ENCODE measurements at places on chromosomes 1 and 21.

- no peak for DNase-seq
Measured at GRCh38 chr21:46112725-46113215, 14.9 kb downstream of the COL6A2 start.

GRCh38 chr1:31576201-31576669 lies at the start of gene TINAGL1:
Gene TINAGL1 (plus strand): TSS chr1:31576515. CDS start chr1:31577149, 634 bp downstream.
- DNase-seq: no peak

GRCh38 chr1:228110556-228110955 lies 1.5 kb upstream of the MRPL55 start:
- DNase-seq: no peak

GRCh38 chr21:44462086-44462833 lies 7.0 kb downstream of the LRRC3 start:
- no peak for DNase-seq

DNA sequence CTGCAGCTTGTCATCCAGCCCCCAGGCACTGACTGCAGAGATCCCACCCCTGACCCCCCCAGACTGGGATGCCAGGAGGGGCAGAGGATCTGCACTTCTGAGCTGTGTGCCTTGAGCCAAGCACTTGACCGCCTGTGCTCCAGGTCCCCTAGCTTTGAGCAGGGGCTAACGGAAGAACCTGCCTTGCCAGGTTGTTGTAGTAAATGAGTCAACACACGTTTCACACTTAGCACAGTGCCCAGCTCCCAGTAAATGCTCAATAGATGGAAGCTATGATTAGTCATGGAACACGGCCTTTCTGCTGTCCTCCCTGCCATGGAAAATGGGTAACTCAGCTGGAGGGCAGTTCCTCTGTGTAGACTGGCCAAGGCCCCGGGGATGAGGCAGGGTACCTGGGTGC lies 24.1 kb downstream of the IFFO2 start:
- DNase-seq: no peak

Data from DMS79 (cell line).